ENCODE measurements at places on chromosomes 5 and 9.

GRCh38 chr9:90915693-90916092 is 114.1 kb downstream of the SYK start:
- DNase-seq: peak; percentile 27

DNA sequence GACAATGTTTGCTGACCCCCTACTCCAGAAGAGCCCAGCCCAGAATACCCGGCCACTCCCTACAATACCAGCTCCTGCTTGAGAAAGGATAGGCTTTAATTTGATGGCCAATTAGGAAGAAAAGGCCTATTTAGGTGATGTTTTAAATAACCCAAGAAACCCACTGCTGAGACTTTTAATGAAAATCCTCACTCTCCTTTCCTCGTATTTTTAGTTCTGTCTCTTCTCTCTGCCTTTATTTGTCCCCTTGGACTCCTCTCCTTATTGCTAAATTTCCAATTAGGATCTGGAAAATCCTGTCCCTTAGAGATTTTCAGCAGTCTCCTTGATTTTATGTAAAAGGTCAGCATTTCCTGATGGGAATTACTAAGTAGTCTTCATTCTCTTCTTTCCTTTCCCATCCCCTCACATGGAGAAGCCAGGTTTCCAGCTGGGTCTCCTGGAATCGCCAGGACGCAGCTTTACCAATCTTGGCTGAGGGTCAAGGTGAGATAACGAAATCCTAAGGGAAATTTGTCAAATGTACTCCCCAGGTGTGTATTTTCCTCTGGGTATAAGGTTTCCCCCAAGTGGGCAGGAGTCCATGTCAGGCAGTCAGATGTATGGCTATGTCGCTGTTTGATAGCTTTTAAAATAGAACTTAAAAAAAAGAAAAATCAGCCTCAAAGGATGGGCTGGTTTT is 11.7 kb downstream of the STC2 start:
- no peak for DNase-seq

- no peak for DNase-seq
Measured at GRCh38 chr5:59798862-59799667, 94.5 kb downstream of the PDE4D start.

DNA sequence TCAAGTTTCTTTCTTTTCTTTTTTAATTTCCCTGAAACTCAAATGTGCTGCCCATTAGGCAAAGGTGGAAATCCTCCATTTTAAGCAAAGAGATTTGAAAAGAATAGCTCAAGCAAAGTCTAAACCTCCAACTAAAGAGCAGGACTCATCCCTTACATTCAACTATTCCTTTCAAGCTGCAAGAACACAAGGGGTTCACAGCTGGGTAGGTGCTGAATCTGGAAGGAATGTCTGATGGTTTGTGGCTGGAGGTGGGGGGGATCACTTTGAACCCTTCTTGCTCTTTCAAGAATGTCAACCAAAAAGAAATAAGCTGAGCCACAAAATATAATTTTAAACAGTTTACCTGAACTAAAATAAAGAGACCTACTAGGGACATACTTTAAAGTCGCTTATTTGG is 375.7 kb upstream of the CDH10 start:
- no peak for DNase-seq

DNA sequence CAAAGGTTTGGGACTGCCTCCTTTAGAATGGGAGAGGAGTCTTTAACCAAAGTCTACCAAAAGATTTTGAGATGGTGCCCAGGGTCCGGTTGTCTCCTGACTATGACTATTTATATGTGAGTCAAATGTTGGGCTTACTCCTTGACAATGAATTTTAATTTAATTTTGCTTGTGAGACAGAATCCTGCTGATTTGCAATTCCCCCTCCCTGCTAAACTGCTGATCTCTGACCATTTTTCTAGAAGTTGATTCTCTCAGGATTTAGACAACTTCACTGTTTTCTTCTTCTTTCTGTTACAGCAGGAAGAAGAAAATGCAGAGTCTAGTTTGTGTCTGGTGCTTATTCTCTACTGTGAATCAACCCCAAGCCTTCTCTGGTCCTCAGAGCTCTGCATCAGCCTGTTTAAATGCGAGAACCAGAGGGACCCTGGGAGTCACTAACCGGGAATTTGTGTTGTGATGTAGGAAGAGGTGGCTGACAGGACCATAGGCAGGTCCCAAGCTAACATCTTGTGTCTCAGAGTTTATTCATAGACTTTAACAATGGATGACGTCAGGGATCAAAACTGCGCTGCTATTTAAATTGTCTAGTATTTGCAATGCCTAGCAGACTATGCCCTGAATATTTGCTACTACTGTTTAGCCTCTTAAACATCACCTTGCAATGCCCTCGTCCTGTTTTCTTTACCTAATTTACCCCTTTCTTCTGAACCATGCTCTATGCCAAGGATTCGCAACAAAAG is 124.0 kb upstream of the TAF11L2 start:
- peak; percentile 81 for DNase-seq

GRCh38 chr5:74633695-74634094 is 6.8 kb downstream of the ENC1 start:
- DNase-seq: no peak

DNA sequence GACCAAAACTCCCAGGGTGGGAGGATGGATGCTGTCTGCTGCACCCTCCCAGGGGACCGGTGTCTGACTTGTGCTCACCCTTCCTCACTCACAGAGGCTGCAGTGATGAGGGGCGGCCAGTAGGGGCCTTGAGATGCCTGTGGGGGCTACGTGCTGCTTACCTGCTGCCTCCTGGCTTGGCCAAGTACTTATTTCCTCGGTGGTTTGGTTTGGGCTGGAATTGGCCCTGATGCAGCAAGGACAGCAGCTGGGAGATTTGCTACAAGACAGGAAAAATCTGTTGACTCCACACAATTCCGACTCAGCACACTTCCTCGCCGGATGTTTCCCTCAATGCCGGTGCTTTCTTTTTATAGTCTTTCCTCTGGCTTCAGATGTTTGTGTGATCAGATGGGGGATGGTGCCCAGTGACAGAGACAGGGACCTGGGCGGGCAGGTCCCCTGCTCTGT is 6.6 kb downstream of the PCDH12 start:
- DNase-seq: no peak

DNA sequence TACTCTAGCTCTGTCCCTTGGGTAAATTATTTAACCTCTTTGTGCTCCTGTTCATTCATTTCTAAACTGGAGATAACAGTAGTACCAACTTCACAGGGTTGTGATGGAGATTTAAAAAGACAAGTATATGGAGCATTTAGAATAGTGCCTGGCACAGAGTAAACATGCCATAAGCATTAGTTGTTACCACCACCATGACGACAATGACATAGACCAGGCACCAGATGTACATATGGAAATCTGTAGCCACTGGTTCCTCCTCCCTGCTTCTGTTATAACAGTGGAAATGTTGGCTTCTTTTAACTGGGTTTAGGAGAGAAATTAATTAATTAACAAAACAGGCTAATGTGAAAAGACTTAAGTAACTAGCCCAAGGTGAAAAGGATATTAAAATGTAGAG is 217.5 kb downstream of the DENND1A start:
- peak; percentile 19 for DNase-seq

- peak; percentile 51 for DNase-seq
Measured at GRCh38 chr5:109863752-109864151, 174.0 kb downstream of the MAN2A1 start.

DNA sequence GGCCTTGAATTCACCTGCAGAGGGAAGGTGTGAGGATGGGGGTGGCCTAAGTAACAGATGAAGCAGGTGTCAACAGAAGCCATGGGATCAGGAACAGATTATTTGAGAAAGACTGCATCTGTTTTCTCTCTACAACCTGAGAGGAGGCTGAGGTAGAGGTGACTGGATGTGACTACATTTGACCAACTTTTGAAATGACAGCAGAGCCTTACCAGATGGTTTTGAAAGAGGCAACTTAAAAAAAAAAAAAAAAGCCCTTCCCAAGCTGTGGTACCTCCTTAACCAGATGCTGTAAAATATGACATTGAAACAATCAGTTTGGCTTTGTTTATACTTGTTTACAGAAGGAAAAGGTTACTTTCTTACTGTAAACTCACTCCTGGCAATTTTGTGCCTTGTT is 108.6 kb downstream of the TRIO start:
- no peak for DNase-seq

- DNase-seq: peak; percentile 37
Measured at GRCh38 chr9:17795744-17796143, 216.9 kb downstream of the SH3GL2 start.

DNA sequence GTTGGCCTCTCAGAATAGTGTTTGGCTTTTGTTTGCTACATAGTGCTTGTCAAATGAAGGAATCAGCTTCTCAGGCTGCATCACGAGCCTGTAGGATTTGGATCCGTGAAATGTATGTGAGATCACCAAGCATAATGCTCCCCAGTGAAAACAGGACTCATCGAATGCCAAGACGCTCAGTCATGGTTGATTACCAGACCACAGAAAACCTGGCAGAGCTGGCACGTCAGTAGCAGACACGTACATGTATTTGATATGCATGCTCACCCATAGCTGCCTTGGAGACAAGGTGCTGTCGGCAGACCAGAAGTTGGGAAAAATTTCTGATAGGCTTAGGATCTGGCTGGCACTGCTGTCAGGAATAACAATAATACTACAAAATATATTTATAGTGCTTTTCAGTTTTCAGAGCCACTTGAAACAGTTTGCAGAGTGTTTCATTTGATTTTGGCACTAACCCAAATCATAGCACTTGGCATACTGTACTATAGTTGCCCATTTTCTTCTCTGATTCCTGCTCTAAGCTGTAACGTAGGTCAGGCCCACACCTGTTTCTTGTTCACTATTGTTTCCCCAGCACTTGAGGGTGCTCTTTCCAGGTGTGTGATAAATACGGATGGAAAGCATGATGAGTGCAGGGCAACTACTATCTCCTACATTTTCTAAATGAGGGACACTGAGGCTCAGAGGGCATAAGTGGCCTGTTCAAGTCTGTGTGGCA is 226.1 kb downstream of the NR3C1 start:
- peak; percentile 99 for DNase-seq

GRCh38 chr5:72015103-72015548 is 92.1 kb upstream of the MAP1B start:
- DNase-seq: peak; percentile 92

DNA sequence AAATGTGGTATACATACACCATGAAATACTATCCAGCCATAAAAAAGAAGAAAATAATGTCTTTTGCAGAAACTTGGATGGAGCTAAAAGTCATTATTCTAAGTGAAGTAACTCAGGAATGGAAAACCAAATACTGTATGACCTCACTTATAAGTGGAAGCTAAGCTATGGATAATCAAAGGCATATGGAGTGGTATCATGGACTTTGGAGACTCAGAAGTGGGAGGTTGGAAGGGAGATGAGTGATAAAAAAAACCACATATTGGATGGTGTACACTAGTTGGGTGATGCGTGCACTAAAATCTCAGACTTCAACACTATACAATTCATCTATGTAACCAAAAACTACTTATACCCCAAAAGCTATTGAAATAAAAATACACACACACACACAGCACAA is 24.5 kb downstream of the ADAMTS12 start:
- no peak for DNase-seq

GRCh38 chr9:86983249-86983619 is 35.9 kb upstream of the GAS1 start:
- DNase-seq: peak; percentile 100

DNA sequence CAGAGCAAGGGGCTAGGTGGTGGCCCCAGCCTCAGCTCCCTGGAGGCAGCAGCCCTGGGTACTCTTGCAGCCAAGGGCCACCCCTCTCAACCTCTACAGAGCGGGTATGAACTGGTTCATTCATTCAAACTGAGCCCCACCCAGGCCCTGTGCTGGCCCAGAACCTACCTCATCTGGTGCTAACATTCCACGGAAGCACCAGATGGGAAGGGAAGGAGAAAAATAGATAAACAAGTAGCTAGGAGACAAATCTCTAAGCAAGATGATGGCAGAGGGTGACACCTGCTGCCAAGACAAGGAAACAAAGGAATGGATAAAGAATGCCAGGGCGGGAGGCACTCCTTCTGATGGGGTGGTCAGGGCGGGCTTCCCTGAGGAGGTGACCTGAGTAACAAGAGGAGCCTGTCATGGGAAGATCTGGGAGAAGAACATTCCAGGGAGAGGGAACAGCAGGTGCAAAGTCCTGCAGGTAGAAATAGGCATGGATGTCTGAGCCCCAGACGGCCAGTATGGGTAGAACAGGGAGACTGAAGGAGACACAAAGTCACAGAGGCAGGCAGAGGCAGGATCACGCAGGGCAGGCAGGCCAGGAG is 6.1 kb downstream of the ST6GALNAC4 start:
- peak; percentile 48 for DNase-seq

- peak; percentile 96 for DNase-seq
Measured at GRCh38 chr9:129143031-129143927, 32.1 kb downstream of the PTPA start.

DNA sequence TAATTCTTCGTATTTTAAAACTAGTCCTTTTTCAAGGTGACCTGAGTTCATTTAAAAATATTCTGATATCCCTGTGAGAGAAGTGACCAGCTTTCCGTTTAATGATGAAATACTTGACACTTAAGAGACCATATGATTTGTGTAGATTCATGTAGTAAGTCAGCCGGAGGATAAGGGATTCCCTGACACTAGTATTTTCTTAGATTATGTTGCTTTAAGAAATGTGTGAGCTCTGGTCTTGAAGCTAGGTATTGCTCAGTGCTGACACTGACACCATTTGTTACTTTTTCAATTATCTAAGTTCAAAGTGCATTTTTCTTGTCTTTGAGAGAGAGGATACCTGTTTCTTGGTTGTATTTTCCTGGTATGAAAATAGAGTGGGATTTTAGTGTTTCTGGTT is 4.2 kb downstream of the NIPBL start:
- DNase-seq: no peak

GRCh38 chr5:135060021-135060420 is 26.0 kb upstream of the PITX1 start:
- no peak for DNase-seq
